DMS 273 treated with DMSO at 0.1 percent for 48 hours (cell line): ENCODE measurements at places on chromosomes 1 and 21.

GRCh38 chr1:232704256-232704655, 74.3 kb upstream of the SIPA1L2 start:
- no peak for DNase-seq

DNA sequence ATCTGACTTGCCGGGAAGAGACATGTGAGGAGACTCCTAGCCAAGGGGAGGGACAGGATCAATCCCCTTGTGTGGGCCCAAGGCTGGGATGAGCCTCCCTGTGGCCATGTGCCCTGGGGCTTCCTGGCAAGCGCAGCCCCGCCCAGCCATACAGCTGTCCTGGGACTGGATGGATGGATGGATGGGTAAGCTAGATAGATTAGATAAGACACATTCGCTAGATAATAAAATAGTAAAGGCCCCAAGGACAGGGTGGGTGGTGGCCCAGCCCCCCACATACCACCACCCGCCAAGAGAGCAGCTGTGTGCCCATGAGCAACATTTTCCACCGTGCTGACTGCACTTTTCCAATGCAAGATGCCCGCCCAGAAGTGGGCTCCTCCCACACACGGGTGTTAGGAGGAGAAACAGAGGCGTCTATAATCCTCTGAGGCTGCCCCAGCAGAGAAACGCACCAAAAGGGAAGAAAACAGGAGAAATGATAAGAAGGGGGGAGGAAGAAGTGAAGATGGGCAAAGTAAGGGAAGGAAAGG, 25.1 kb downstream of the ZBTB17 start:
- no peak for DNase-seq

DNA sequence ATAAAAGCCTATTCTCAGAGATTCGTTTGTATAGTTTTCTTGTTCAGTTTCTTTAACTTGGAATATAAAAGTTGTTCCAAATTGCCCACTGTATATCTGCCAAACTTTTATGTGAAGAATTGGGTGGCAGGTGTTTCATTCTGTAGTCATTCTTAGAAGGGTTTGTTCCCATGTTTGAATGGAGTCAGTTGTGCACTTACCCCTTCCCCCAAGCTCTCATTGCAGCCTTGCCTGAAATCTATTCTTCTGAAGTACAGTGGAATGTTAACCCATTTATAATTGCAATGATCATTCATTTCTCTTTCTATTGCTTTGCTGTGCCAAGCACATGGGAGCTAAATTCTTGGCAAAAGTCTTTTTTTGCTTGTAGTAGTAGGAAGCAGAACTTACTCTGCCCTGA, 375.3 kb upstream of the C1orf87 start:
- DNase-seq: no peak

DNA sequence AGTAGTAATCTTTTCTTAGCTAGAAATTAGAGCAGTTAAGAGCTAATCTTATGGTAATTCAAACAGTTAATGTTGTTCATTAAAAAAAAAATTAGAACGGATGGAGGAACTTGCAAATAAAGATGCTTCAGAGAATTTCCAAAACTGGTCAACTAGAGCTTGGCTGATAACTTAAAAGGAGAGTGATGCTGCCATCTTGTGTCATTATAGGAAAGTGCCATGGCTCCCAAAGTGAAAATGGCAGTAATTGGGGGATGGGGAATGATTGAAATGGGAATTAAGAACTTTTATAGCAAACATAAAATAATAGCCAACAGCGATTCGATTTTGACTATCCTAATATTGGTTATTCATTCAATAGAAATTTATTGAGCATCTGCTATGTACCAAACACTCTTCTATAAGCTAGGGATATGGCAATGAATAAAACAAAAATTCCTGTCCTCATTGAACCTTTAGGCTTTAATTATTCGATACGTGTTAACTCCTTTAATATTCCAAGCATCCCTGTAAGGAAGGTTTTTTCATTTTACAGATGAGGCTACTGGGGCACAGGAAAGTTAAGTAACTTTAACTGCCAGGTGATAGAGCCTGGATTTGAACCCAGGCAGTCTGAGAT, 5.7 kb upstream of the PLPP3 start:
- DNase-seq: peak; percentile 15

DNA sequence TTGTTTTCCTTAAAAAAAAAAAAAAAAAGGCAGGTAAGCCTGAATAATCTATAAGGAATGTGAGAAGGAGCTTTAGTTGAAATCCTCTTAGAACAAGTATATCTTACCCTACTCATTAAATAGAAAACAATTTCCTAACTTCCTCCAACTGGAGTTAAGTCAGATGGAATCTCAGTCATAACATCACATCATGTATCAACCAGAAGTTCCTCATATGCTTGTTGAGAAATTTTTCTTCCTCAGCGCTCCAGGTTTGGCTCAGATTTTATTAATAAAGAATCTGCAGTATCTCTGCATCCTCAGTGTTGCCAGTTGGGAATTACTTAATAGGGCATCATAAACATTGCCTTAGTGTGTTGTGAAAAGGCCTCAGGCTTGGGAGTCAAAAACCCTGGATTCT, 37.6 kb downstream of the DUSP10 start:
- no peak for DNase-seq

DNA sequence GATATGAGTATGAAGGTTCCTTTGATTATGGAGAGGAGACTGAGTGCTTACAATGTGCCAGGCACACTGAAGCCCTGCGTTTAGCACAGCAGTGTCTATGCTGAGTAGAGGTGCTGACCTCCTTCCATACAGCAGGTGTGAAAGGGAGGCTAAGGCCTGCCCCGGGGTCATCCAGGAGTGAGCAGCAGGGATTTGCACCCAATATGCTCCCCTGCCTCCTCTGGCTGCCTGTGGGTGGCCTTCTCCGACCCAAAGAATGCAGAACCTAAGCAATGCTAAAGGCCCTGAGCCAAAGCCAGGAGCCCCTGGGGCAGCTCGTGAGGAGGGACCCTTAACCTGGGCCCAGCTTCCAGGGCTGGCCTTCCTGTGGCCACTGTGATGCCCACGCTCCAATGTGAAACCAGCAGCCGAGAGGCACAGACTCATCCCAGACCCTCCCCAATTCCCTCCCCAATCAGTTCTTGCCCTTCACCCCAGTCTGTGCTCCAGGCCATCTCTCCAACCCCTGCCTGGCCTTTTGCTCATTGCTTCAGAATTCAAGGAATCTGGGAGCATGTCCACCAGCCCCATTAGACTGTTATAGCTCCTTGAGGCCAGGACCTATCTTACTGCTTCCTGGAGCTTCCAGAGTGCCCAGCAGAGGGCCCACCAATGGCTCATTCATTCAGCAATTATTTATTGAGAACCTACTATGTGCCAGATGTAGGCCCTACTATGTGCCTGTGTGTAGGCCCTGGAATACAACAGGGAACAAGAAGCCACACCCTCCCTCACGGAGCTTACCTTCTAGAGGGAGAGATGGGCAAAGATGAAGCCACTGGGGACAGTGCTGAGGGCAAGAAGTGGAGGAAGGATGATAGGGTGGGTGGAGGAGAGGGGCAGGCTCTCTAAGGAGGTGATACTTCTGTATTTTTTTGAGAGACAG, 53.3 kb downstream of the TAS1R2 start:
- DNase-seq: no peak

- no peak for DNase-seq
Measured at GRCh38 chr21:37582590-37582989, 216.0 kb downstream of the DYRK1A start.

DNA sequence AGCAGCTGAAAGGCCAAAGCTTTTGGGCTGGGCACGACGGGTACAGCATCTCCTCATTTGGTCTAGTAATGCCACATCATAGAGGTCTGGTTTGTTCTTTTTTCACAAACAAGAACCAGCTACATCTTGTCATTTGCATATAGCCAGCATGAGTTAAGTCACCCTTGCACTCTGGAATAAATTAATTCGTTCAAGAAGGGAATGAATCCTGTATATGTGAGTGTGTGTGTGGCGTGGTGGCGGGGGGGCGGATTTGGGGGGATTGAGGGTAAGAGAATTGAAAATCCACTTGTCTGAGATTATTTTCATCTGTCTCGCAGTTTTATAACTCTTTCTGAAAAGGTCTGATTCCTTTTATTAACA, 380.0 kb upstream of the CAMK1G start:
- no peak for DNase-seq

DNA sequence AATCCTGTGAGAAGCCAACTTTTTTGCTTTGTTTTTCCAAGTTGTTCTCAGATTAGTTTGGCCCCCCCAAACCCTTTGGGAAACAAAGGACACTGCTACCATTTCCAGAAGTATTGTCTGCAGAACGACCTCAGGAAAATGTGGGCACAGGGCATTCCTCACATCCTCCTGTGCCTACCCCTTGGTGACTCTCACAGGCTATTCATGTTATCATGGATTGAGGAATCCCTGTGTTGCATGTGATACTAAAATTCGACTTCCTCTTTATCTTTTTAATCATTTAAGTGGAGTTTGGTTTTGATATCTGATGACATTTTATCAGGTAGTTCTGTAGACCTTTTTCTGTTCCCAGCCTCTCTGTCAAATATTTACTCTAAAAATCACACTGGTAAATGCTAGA, 184.5 kb downstream of the FASLG start:
- no peak for DNase-seq

DNA sequence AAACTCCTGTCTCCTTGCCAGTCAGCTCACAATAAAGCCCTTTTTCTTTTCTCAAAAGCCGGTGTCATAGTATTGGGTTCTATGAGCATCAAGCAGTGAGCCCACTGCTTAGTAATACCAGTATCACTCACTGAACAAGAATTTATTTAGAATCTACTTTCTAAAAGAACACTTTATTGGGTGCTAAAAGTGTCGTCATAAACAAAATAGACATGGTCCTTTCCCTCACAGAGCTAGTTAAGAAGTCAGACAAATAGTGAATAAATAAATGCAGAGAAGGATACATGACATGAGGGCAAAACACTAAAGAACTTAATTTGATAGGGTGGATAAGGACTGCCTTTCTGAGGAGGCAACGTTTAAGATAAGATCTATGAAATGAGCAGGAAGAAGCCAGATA, 32.2 kb downstream of the EVI5 start:
- no peak for DNase-seq

DNA sequence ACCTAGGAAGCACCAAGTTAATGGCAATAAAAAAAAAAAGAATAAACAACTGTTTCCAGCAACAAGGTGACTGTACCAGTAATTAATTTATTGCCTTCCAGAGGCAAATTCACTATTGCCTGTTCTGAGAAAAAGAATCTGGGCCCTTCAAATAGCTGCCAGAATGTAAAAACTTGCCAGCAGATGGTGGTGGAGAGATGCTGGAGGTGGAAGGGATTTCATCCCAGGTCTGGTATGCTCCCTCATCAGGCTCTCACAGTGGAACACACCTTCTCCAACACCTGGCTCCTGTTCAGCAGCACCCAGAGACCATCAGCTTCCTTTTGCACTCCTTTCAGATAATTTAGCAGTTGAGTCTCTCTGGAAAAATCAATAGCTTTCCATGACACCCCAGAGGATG, 792.9 kb upstream of the ADAMTS5 start:
- no peak for DNase-seq

GRCh38 chr1:224253721-224254120, 70.7 kb downstream of the DEGS1 start:
- no peak for DNase-seq

DNA sequence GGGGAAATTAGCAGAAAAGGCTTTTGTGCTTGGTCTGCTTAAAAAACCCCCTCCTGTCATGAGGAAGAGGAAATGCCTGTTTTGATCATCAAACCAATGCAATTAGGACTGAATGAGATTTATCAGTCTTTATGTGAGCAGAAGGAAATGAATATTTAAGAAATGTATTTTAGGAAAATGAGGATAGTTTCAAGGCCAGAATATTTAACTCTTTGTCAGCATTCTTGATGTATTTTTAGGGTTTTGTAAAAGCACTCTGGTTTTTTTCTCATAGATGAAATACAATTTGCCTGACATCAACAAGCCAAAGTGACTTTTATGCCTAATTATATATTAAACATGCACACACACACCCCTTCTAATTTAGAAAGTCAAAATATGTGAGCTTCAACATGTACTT, 213.8 kb downstream of the GRIK1 start:
- no peak for DNase-seq

DNA sequence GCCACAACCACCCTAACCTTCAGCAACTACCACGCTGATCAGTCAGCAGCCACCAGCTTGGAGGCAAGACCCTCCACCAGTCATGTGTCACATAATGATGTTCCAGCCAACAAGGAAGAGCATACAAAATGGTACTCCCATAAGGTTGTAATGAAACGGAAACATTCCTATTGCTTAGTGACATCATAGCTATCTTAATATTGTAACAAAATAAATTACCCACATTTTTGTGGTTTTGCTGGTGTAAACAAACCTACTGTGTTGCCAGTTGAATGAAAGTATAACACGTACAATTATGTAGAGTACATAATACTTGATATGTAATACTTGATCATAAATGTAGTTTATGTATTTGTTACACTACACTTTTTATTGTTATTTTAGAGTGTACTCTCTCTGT, 1363.2 kb upstream of the ADGRL4 start:
- DNase-seq: no peak

GRCh38 chr21:15282665-15283064, 217.9 kb upstream of the NRIP1 start:
- DNase-seq: no peak

GRCh38 chr1:54277451-54278341, 77.7 kb downstream of the MRPL37 start:
- no peak for DNase-seq

DNA sequence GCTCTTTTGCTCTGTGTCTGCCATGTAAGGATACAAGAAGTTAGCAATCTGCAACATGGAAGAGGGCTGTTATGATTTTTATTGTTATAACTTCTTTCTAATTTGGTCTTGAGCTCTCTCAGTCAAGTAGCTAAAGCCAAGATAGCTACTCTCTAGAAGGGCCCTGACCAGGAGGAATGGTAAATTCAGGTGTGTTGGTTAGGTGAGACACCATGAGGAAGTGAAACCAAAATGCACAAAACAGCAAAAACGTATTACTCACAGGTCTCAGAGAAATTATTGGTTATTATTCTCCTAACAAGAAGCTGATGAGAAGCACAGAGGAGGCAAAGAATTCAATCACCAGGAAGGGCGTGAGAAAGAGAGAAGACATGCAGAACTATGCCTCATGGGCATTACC, 51.8 kb upstream of the INSL5 start:
- no peak for DNase-seq

DNA sequence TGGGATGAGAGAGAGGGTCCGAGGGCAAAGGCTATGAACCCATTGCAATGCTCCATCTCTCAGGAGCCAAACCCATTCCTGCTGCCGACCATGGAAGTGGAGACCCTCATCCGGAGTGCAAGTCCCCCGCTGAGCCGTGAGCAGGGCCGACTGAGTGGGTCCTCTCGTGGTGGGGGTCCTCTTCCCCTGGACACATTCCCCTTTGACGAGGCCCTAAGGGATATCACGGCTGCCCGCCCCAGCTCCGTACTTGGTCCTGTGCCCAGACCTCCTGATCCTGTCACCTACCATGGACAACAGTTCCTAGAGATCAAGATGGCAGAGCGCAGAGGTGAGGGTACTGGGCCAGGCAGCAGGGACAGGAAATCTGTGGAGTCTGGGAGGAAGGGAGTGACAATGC, 11.0 kb downstream of the HYI start:
- DNase-seq: no peak

DNA sequence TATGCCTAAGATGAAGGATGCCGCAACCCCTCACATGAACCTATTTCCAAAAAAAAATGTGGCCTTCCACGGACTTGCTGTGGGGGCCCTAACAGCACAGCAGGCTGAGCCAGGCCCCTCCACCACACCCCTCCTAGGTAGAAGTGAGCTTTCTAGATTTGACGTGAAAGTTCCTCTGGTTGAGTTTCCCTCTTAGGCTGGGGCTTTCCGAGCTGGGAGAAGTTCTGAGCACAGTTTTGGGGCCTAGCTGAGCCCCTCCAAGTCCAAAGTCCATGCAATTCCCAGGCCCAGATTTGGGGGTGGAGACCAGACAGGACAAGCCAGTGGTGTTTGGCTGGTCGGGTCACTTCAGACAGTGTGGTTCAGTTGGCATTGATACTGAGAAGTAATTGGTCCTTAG, 13.8 kb upstream of the PHLDA3 start:
- no peak for DNase-seq
